ENCODE measurements at places on chromosomes 1 and 21.

DNA sequence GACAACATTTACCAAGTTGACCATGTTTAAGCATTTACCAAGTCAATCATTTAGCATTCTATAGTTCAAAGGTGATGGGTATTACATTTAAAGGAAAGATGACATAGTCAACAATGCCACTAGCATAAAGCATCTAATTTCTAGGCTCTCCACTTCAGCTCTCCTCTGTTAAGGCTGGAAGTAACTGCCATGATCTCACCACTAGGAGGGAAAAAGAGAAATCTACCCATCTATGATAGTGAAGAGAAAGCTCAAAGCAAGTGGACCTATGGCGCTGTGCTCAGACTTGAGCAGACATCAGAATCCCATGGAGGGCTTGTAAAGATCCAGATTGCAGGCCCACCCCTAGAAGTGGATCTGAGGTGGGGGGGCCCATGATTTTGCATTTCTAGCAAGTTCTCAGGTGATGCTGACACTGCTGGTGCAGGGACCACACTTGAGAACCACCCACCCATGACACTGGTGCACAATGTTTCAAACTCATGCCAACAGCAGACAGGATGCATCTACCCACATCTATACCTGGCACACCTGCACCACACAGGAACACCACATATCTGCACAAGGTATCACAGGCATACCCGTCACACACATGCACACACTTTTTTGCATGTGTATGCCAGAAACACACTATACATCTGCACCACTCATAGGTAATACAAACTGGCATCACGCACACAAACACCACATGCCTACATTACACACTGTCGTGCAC, 392.9 kb upstream of the RUNX1 start:
- no peak for DNase-seq

DNA sequence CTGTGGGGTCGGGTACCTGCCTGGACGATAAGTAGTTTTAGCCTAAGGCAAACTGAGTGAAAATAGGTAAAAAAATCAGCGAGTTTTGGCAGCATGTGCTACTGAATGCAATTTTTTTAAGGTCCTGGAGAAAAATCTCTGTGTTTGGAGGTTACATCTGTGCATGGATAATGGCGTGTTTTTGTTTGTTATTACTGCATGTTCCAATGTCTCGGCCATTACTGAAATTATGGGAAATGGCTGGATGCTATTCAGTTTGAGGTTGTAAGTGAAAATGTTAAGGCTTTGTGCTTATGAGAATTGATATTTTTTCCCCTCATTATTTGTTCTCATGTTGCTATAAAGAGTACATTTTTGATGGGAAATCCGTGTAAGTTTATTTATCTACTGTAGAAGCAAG, 441.7 kb downstream of the PRDM2 start:
- DNase-seq, result no peak

DNA sequence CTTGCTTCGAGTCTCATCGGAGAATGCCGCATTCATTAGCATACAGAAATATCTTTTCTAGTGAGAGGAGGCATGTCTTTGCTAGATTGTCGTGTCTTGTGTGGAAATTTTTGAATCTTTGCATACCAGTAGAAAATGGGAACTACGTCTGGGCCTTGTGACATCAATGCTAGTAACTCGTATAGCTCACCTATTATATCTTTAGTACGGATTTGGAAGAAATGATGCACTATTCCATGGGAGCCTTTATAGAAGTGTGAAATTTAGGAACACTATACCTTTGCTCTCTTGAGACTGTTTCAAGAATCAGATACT, 835 bp downstream of the UHMK1 start:
- DNase-seq, result no peak

- no peak for DNase-seq
Measured at GRCh38 chr1:184608581-184608980, 146.1 kb downstream of the EDEM3 start.

GRCh38 chr1:119332622-119333021, 36.0 kb upstream of the HAO2 start:
- no peak for DNase-seq

- DNase-seq, result no peak
Measured at GRCh38 chr1:3942416-3943122, 42.5 kb upstream of the C1orf174 start.

- DNase-seq, result no peak
Measured at GRCh38 chr1:230752407-230752806, 5.2 kb downstream of the CAPN9 start.

DNA sequence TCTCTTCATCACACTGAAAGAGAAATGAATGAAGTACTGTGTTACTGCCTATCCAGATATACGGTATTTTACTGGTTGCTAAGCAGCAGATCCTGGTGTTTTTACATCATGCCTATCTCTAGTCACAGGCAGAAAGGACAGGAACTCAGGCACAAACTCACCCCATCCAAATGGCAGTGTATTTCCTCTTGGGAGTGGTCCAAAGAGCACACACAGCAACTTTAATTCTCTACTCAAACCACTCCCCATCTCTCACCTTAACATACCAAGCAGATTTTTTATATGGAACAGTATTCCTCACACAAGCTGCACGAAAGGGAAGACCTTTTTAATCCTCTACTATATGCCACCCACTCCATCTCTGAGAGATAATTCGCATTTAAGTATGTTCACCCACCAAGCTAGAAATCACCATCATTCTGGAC, 27.3 kb downstream of the EIF4G3 start:
- DNase-seq, result no peak

GRCh38 chr1:119133987-119134386, 6.5 kb downstream of the WARS2 start:
- DNase-seq, result no peak

DNA sequence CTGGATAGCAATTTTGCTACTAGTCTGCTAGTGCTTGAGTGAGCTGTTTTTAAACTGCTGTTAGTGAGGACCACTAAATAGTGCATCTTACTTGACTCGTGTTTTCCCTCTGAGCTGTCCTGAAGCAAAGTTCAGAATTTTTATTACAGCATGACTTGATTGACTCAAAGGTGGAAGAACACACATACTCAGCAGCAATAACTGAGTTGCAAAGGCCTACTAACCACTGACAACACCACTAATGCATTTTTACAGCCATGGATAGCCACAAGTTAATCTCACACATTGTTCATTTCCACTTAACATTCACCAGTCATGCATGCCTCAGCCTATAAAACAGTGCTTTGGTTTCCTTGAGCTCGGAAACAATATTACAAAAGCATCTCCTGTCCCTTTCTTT, 148.7 kb downstream of the RUNX1 start:
- DNase-seq, result no peak

GRCh38 chr1:68438310-68438709, 11.4 kb downstream of the RPE65 start:
- no peak for DNase-seq

- DNase-seq, result no peak
Measured at GRCh38 chr1:2777424-2778219, 23.9 kb downstream of the TTC34 start.

- no peak for DNase-seq
Measured at GRCh38 chr1:89540406-89540970, 15.9 kb downstream of the LRRC8B start.

DNA sequence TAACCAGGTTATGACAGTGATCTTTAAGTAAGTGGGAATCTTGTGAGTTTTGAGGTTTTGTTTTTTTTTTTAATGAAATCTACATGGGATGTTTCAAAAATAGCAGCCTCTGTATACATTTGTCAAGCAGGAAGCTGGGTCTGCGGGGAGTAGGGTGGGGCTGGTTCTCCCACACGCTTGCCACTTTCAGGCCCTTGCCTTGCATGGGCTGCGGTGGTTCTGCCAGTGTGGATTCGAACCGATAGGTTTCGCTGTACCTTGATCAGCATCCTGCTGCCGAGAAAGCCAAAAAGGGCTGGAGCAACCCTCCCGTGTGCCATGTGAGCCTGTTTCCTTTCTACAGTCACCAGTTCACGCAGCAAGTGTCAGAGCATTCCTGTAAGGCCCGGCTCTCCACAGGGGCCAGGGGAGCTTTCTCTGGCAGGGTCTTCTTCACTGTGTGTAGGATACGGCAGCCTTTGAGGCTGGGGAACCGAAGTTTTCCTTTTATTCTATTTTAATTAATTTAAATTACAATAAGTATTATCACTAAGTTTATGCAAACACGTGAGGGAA, 79.2 kb upstream of the SAMD11 start:
- peak; percentile 59 for DNase-seq

DNA sequence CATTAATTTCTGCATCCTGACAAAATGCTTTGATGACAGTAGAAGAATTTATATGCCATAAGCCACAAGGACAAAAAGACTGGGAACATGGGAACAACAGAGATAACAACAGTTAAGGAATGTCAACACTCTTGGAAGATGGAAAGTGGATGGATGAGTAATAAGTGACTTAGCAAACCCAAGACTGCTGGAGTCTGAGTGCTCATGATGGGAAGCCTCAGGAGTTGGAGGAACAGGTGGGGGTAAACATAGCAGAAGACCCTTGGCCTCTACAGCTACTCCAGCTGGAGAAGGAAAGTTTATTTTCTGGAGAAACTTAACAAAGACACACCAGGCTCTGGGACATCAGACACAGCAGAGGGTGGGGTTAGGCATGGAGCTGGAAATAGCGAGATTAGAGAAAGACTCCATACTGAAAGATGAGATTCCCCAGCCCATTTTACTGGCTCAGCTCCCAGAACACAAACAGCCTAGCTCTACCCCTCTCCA, 13.6 kb downstream of the G0S2 start:
- DNase-seq, result no peak

GRCh38 chr1:33680281-33680840, 183.5 kb upstream of the HMGB4 start:
- no peak for DNase-seq

DNA sequence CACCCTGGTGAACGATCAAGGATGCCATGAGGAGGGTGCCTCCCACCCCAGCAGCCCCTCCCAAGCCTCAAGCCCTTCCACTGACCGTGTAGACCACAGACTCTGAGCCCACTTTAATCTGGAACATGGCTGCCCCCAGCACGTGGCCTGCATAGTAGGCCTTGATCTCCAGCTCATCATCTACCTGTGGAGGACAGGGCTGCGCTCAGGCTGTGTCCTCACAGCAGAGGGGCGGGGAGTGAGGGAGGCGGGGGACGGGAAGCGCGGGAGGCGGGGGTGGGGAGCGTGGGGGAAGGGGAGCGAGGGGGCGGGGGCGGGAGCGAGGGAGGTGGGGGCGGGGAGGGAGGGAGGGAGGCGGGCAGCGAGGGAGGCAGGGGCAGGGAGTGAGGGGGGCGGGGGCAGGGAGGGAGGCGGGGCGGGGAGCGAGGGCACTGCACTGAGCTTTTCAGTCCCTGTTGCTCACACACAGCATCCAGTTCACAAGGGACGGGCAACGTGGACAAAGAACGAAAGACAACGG, 7.1 kb downstream of the PUSL1 start:
- no peak for DNase-seq
